HuH-7.5 (cell line): ENCODE measurements at places on chromosomes 6 and 20.

DNA sequence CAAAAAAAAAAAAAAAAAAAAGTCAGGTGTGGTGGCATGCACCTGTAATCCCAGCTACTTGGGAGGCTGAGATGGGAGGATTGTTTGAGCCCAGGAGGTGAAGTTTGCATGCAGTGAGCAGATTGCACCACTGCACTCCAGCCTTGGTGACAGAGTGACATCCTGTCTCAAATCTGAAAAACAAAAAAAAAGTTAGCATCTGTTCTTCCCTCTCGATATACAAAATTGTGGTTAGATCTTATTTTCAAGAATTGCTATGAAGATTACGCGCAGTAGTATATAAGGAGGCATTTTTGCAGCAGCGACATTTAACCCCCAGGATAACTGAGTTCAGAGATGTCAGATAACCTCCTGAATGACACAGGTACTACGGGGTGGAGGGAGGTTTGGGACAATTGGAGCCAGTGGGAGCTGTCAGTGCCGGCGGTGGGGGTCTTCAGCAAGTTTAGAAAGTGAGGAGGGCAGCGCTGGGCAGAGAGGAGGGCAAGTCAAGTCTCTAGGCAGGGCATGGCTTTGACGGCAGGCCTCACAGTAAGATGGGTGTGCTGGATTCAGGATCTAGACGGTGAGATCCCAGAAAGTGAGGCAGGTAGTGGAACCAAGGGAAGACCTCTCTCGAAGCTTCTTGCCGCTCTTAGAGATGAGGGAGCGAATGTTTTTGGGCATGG, 26.2 kb upstream of the MRPS18A start:
- no peak for DNase-seq

GRCh38 chr6:305371-306206, 13.3 kb downstream of the DUSP22 start:
- no peak for DNase-seq

GRCh38 chr6:32402812-32403211, 4.2 kb downstream of the BTNL2 start:
- DNase-seq: no peak

- no peak for DNase-seq
These were observed 120.8 kb downstream of the ISM1 start for GRCh38 chr20:13341737-13342393.

DNA sequence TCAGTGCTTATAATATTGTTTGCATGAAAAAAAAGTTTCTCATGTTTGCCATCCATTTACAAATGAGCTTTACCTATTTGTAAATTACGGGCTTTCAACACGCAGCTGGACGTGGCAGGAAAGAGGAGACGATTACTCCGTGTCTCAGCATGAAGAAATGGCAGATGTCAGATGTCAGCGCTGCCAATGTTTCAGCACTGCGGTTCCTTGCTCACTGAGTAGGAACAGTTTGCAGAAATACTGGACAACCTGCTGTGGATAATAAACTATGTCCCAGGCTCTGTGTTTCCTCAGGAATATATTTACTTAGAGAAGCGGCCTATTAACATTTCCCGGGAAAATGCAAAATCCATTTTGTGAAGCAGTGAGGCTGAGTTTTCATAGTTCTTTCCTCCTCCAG, 22.7 kb downstream of the RAMACL start:
- no peak for DNase-seq

DNA sequence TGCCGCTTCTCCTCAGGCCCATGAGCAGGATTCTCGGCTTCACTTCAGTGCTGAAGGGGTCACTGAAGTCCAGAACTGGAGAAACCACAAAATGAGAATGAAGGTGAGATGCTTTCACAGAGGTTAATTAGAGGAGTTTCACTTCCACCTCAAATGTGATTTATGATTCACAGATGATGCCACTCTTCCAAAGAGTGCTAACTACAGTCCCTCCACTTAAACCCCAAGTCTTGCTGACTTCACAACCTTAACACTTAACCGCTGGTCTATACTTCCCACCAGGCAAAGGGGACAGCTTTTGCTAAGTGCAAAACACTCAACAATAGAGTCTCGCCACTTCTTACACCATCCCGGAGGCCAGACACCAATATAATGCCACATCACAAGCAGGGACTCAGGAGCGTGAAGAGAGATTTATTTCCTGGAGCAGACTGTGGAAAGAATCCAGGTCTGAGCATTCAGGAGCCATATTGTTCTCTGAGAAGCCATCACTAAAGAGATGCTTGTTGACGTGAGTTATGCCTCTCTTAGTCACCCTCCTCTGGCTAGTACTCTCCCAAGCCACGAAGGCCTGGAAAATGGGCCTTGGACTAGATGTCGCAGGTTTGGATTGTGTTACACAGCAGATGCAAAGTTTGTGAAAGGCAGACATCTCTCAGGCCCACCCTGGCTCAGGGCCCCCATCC, 24.4 kb downstream of the RRAGD start:
- no peak for DNase-seq

DNA sequence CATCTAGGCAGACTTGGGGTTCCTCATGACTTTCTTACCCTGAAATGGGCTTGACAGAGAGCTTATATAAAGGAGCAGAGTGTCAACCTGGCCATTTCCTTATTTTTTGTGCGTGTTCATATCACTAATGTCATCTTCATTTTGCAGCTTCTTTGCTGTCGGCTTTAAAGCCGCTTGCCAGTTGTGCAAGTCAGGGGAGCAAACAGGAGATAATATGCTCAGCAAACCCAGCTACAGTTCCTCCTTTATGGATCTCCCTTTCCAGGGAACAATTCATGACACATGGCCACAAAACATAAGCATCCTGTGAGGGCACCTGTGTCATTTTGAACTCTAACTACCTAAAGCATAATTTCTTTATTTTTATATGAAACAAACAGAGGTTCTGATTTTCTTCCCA, 6.5 kb upstream of the TUBB2B start:
- DNase-seq: no peak

DNA sequence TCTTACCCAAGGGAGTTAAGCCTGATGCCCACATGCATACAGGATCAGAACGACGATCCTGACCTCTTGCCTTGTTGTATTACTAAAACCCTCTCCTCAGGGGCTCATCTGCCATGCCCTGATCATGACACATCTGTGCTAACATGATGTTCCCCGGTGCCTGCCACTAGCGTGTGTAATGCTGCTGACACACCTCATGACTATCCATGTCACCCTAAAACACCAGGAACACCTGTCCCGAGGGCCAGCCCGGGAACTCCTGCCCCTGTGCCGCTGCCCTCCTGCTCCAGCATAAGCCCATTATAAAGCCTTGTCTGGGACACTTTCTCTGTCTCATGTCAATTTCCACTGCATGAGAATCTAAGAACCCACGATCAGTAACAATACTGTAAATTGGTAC, 7.6 kb downstream of the SERPINB6 start:
- no peak for DNase-seq

DNA sequence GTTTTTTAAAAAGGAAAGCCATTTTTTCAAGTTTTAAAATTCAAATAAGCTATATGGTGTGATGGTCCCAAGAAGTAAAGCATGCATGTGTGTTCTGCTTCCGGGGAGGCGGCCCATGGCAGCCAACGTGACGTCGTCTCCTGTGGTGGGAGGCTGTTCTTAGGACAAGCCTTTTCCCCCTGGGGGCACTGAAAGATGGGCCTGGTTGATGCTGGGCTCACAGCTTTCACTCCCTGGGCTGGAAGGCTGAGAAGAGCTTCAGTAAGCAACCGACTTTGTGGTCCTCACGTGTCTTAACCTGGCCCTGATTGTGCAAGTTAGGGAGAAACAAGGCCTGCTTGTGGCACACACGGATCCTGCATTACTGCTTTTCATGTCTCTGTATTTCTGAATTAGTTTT, 84.1 kb downstream of the SMOC2 start:
- DNase-seq: no peak

- no peak for DNase-seq
These were observed 21.2 kb downstream of the C6orf132 start for GRCh38 chr6:42120895-42121865.

DNA sequence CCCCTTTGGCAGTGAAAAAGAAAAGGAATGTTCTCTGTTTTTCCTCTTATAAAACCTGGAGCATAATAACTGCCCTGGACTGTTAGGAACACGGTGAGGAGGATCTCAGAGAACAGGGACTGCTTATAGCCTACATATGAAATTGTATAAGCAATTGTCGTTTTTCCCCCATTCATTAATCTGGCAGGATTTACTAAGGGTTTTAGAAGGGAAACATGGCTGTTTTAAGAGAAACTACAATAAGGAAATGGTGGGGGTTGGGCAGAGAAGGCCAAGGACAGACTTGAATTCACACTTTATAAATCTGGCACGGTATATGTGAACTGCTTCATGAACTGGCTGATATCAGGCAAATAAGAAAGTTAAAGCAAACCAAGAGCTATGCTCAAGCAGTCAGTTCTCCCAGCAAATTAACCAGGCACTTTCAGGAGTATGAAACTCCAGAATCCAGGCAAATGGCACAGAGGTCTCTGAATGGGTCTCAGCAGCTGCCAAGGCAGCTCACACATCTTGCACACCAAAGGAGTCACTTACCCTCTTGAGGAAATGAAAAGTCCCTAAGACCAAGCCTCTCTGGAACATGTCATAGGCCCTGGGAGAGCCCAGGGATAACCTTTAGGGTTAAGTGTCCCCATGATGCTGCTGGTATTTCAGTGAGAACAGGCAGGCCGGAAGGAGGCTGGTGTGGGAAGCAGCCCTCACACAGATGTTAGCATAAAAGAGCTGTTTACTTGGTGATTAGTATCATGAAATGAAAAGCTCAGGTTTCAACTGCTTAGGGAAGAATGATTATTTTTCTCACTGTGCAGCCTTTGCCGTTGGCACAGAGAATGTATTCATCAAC, 260.5 kb upstream of the MARCKS start:
- no peak for DNase-seq

DNA sequence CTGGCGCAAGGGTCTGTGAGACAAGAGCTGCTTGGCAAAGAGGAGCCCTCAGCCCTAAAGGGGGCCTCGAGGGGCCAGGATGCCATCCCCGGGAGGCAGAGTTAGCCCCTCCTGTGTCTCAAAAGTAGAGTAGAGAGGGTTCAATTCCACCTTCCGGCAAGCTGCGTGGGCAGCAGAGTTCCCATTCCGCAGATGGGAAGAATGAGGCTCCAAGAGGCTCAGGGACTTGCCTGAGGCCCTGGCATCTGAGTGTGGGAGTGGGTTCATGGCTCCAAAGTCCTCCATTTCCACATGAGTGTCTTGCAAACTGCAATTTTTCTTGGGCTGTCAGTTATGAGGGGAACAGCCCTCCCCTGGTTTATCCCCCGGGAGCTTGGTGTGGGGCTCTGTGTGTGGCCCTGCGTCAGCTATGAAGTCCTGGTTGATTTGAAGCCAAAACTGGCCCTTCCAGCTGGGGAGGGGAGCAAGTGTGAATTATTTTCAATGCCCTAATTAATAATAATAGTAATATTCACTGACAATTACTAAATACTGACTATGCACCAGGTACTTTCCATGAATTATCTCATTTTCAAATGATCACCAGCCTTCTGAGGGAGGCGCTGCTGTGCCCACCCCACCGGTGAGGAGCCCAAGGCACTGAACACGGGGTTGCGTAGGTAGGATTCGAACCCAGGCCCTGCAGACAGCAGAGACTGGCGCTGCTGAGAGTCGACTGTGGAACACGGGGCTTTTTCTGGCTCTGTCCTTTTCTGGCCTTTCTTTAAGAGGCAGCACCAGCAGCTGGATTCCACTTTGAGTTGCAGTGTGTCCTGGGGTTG, 153.0 kb upstream of the PTPN1 start:
- DNase-seq: no peak

DNA sequence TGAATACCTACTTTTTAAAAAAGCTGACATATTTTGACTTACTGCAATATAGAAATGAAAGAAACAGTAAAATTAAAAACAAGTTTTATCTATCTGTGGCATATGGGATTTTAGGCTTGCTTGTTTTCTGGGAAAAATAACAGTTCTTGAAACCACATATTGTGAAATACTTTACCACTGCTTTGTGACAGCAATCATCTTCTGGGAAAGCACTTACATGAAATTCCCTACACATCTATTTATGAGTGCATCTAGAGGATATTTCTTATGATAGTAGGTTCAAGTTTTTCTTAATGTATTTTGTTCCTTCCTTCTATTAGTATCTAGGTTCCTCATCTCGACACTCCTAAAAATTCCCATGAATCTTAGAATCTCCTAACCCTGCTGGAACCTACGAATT, 75.2 kb downstream of the STXBP5 start:
- no peak for DNase-seq

DNA sequence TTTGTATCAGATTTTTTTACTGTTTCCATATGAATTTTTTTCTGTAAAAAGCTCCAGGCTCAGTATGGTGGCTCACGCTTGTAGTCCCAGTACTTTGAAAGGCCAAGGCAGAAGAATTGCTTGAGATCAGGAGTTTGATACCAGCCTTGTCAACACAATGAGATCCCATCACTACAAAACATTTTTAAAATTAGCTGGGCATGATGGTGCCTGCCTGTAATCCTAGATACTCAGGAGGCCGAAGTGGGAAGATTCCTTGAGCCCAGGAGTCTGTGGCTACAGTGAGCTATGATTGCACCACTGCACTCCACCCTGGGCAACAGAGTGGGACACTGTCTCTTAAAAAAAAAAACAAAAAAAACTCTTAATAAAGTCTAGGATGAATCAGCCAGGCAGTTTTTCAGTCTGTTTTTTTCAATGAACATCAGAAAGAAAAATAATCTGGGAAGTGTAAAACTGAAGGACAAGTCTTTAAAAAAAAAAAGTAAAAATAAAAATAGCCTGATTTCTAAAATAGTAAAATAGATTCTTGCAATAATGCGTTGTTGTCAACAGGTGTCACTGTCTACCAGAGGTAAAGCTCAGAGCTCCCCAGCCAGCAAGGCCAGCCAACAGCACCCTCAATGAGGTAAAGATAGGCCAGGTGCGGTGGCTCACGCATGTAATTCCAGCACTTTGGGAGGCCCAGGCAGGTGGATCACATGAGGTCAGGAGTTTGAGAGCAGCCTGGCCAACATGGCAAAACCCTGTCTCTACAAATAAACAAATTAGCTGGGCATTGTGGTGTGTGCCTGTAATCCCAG, 9.3 kb upstream of the ATG5 start:
- no peak for DNase-seq

DNA sequence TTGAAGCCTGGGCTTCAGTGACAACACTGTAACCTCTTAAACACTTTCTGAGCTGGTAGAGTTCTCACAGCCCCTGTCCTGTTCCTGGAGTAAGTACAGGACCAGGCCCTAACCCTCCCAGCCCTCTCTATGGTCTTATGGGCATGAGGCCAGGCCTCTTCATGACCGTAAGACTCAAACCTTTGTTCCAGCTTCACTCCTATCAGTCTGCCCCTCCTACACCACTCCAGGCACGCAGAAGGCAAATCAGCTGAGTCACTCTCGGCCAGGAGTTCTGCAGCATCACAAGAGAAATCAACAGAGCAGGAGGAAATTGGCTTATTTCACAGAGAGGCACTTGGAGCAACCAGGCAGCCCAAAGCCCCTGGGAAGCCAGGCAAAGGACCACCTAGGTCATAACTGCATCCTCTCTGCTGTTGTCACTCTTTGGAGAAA, 25.3 kb upstream of the CHD6 start:
- no peak for DNase-seq
